Caco-2 (cell line): ENCODE measurements at places on chromosomes 13 and 19.

GRCh38 chr19:12872941-12873890 is 8.0 kb downstream of the DNASE2 start:
- DNase-seq: peak; percentile 84

DNA sequence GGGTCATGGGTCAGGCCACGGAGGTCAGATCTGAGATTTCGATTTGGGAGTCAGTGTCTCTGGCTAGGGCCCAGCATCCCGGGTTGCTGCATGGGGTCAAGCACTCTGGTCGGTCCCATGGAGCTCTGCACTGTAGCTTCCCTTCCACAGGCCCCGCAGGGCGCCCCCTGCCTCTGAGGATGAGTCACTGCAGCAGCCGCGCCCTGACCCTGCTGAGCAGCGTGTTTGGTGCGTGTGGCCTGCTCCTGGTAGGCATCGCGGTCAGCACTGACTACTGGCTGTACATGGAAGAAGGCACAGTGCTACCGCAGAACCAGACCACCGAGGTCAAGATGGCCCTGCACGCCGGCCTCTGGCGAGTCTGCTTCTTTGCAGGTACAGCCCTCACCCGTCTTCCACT is 3.6 kb downstream of the CACNG7 start:
- DNase-seq: no peak

DNA sequence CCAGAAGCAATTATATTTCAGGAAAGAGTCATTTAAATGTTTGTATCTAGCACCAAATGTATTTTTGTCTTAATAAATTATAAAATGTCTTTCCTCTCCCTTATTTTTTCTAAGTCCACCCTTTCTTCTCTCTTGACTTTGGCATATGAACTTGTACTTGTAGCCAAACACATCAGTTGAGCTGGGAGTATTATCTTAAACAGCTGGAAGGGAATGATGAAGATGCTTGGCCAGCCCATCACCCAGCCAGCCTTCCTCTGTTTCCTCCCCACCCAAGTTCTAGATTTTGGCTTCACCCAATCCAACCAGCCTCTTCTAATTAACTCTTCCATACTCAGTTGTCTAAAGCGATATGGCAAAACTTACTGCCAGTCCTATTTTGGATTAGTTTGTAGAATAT is 272.5 kb downstream of the ENOX1 start:
- no peak for DNase-seq

GRCh38 chr13:34587576-34587975 is 354.5 kb upstream of the NBEA start:
- DNase-seq: no peak

DNA sequence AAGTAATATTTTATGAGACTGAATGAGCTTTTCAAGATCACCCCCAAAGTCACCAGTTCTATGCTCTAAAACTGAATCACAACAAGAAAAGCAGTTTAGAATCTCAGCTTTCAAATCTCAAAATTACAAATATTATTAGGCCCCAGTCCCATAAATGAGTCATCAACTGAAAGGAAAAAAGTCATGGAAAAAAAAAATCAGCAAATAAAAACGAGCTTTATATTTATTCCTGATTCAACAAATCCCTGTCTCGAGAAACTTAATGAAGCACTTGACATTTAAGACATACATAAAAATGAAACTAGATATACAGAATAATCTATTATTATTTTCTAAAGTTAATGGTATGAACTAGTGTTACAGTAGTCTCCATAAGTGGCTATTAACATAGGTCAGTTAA is 203.0 kb downstream of the DIAPH3 start:
- DNase-seq: no peak

GRCh38 chr13:52695856-52696255 is 43.2 kb downstream of the SUGT1 start:
- no peak for DNase-seq

DNA sequence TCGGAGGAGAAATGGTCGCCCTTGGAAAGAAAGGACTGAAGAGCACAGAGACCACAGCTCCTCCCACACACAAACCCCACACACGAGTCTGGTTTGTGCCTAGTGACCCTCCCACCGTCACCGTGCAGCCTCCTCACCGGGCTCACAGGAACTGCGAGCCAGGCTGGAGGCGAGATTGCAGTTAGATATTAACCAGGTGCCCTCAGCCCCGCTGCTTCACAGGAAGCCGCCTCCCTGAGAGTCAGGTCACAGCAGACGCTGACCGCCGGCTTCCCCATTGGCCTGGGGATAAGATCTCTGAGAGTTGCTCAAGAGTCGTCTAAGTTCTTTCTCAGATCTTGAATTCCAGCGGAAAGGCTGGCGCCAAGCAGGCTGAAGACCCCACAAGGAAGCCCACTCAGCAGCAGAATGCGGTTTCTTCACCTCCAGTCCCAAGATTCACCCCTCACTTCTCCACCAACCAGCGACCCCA is 870 bp downstream of the ZNF44 start:
- DNase-seq: peak; percentile 85

DNA sequence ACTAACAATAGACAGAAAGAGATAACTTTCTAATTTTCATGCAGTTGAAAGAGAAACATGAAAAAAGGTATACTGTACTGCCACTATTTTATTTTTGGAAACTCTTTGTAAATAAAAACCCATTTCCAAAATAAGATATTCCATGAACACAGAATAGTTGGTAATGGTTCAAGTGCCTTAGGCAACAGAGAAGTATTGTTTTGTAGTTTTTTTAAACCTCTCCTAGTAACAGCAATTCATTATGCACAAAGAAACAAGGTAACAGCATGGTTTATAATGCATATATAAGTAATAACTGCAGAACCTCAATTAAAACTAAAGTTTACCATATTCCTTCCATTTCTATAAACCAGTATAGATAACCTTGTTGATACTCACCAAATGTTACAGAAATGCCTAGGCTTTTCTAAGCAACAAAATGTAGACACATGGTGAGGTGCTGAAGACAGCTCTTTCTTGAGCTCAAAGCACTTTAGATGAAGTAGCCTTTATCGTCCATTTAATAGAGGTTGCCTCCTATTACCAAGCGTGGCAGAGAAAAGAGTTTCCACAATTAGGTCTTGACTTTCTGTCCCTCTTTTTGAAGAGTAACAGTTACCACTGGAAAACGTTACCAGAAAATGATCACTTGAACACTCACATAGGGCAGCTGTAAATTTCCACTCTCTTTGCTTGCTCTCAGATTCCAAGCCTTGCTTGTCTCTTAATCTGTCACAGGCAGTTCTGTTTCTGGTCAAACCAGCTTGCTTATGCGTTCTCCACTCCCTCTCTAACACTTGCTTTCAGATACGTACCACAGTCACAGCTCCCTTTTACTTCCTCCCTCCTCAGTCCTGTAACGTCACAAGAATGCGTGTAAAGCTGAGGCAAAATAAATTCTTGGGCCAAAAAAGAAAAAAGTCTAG is 42.9 kb downstream of the CAB39L start:
- peak; percentile 67 for DNase-seq

DNA sequence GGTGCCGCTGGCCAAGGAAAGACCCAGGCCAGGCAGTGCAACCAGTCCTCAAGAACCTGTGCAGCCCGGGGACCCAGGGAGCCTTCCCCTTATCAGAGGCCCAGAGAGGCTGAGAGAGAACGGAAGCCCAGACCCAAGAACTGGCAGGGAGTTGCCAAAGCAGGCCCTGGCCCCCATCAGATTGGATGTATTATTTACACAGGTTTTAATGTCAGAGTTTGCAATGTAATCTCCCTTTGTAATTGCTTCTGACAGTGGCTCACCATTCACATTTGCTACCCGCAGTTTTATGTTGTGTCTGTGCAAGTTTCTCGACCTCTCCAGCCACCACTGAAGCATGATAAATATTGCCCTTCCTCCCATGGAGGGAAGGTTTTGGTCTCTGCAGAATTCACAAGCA is 660.9 kb downstream of the LIG4 start:
- DNase-seq: no peak

DNA sequence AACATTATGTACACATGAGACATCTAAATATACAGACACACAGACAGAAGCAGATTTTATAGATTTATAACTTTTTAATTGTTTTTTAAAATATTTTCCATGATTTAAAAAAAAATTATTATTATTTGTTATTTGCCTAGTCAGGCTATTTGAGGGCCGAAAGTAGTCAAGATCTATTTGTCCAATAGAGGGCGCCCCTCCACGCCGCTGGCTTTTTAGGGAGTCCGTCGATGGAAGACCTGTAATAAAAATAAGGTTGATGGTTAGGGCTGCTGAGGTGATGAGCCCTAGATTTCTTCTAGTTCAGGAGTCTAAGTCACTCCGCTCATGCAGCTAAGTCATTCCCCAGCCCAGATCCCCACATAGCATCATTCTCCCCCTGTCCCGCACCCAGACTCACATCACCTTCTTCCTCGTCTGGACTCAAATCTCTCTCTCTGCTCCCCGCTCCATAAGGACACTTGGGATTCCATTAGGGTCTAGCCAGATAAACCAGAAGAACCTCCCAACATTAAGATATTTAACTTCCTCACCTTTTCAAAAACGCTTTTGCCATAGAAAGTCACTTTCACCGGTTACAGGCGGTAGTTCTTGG is 33.9 kb upstream of the CEACAM21 start:
- peak; percentile 55 for DNase-seq

DNA sequence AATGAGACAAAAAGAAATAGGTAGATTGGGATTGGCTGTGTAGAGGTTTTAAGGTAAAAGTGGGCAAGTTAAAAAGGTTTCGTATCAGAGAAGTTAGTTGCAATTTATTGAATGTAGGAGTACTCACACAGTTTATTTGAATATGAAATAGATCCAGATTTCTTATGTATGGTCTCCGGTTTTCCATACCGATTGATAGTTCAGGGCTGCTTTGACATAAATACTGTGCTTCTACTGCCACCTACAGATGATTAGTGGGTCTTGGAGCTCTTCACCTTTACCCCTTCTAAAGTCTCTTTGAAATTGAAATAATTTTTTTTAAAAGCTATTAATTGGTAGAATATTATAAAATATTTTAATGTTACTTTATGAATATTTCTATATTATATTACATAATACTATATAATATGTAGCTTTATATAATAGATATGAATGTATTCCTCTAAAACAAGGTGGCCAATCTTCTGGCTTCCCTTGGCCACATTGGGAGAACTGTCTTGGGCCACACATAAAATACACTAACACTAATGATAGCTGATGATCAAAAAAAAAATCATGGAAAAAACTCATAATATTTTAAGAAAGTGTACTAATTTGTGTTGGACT is 7.7 kb upstream of the GPR18 start:
- DNase-seq: no peak

DNA sequence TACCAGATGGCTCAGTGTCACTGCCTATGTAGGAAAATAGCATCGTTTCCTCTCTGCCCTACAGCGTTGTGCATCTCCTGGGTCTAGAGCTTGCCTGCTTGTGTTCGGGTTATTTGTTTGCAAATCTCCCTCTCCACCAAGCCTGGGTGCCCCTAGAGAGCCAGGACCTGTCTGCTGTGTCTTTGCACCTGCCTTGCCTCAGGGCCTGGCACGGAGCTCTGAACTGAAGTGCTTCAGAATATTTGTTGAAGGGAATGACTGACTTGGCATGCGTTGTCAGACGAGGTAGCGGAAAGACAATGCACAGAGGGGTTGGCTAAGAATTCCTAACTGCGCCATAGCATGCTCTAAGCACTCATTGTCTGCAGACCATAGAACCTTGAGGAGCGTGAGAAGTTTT is 263.4 kb downstream of the FGF9 start:
- DNase-seq: no peak

GRCh38 chr19:3969435-3970312 is 1.2 kb downstream of the DAPK3 start:
- DNase-seq: peak; percentile 58

DNA sequence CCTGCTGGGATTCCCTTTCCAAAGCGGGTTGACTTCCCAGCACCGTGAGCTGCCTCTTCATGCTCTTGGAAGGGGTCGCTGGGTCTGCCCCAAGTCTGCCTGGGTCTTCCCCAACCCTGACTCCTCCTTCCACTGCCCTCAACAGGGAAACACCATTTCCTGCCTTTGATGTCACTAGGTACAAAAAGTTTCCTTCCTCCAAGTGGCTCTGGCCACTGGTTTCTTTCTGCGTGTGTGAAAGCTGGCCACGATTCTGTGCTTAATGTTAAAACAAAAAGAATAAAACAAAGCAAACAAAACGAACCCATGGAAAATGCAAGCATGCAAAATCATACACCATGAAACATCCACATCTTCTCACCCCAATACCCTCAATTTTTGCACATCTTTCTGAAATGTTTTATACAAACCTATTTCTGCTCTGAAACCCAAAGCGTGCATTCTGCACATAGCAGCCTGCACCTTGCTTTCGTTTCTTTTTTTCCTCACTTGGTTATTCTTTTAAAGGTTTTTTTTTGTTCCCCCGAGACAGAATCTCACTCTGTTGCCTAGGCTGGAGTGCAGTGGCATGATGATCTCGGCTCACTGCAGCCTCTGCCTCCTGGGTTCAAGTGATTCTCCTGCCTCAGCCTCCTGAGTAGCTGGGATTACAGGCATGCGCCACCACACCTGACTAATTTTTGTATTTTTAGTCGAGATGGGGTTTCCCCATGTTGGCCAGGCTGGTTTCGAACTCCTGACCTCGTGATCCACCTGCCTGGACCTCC is 12.5 kb upstream of the TNFSF9 start:
- no peak for DNase-seq

DNA sequence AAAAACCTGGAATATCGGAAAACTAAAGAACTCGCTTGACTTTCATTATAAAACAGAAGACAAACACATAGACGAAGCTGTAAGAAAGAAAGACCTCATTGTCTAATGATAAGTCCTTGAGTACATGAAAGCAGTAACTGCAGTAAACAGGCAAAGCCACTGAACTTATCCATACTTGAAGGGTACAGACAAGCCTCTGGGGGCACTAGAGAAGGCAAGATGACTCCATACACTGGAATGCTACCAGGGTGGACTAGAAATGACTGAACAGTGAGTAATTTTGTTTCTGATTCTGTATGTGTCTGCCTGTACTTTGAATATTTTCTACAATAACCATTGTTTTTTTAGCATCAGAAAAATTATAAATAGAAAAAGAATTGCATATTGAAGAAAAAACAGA is 507.9 kb downstream of the UQCRFS1 start:
- no peak for DNase-seq

DNA sequence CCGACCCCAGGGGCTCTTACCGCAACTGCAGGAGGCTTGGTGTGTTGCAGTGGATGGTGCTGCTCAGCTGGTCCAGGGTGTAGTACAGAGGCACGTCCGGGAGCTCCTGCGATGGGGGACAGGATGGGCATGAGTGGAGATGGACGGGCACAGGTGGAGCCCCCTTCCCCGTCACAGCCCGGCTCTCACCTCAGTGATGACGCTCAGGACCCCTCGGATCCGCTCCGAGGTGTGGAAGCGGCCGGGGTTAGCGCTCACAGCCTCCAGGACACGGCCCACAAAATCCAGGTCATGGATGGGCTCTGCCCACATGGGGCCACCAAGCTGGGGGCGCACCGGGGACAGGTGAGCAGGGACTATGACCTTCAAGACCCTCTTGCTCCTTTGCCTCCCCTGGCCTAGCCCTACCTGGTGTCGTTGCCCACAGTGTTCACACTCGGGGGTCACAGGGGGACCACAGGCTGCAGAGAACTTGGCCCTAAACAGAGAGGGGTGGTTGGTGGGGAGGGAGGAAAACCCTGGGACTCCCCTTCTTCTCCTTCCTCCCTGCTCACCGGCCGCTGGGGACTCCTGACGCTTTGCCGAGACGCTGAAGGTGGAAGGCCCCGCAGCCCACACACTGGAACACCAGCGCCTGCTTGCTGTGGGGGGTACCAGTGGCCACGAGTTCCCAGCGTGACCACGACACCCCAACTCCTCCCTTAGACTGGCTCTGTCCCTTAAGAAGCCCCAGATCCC is 6.9 kb upstream of the LYL1 start:
- no peak for DNase-seq

- DNase-seq: no peak
Measured at GRCh38 chr19:28066161-28066560, 1146.8 kb downstream of the UQCRFS1 start.
